Activated naive CD8-positive, alpha-beta T cell treated with anti-CD3 and anti-CD28 coated beads, Interleukin-2, amount 50 U/mL, for 16 hours (primary cell): ENCODE measurements at places on chromosomes 6 and 20.

GRCh38 chr6:80226151-80226550, 119.7 kb downstream of the BCKDHB start:
- no peak for DNase-seq

GRCh38 chr6:142207265-142207877, 60.3 kb downstream of the VTA1 start:
- no peak for DNase-seq

- DNase-seq, result no peak
Measured at GRCh38 chr6:111850295-111850937, 22.8 kb downstream of the FYN start.

GRCh38 chr6:82270881-82271635, 23.5 kb upstream of the IBTK start:
- no peak for DNase-seq

DNA sequence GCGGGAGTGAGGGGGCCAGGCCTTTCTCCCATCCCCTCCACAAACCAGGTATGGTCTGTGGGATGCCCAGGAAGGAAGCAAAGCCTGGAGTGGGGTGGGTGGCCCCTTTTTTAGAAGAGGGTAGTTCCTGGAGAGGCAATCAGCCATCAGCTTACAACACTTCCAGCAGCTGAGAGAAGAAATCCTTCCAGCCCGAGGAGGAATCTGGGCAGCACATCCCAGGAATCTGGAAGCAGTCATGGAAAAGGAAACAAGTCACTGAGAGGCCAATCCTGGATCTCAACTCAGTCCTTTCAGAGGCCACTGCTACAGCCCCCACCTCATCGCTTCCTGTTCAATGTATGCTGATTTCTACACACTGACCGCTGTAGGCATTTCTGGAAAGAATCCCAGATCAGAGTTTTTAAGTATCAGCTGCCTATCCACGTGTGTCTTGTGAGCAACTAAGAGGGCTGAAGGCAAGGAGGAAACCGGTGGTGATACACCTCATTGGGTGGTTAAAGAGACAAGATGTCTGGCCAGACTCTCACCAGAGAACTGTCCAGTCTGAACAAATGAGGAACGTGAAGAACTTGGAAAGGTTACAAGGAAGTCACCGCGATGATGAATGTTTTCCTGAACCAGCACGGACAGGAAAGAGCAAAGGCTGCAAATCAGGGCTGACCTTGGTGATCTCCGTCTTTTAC, 92.9 kb upstream of the SHLD1 start:
- DNase-seq, result no peak
